EL (cell line): ENCODE measurements at places on chromosomes 6 and 20.

- DNase-seq = no peak
Observed at GRCh38 chr6:99575544-99576227, 7.2 kb upstream of the CCNC start.

DNA sequence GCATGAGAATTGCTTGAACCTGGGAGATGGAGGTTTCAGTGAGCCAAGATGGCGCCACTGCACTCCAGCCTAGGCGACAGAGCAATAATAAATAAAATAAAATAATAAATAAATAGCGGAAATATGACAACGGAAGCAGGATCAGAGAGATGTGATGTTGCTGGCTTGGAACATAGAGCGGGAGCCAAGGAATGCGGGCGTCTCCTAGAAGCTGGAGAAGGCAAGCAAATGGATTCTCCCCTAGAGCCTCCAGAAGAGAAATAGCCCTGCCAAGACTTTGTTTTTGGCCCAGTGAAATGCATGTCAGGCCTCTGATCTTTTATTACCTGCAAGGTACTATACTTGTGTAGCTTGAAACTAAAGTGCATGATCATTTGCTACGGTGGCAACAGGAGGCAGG lies 12.4 kb downstream of the KIAA1755 start:
- DNase-seq = no peak

GRCh38 chr6:101113468-101114260 lies 232.5 kb upstream of the ASCC3 start:
- DNase-seq = no peak

DNA sequence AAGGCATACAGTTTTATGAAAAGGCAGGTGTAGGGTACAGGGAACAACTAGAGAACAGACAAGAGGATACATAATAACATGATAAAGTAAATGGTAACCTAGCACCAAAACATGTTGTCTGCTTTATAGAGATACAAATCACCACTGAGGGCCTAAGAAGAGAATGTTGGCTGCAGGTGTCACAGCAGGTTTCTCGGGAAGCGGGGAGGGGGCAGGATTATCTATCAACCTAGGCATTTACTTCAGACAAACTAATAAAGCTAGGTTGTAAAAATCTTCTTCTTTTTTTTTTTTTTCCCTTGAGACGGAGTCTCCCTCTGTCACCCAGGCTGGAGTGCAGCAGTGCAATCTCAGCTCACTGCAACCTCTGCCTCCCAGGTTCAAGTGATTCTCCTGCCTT lies 22.7 kb downstream of the PIM1 start:
- no peak for DNase-seq

- DNase-seq = no peak
Observed at GRCh38 chr20:1396264-1396663, 3.4 kb upstream of the FKBP1A start.

DNA sequence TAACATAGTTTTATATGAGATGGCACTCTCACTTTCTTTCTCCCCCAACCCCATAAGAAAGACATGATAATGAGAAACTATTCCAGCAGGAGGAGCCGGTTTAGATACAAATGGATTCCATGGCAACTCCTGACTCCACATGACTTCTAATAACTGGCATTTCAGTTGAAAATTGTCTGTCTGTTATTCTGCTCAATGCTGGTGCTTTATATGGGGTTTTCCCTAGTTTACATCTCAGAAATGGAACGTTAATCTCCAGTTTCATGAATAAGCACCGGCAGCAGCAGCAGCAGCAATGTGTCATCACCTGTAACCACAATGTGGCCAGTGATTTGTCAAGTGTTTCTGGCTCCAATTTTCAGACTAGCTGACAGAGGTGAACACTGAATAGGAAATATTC lies 8.0 kb upstream of the SIM1 start:
- DNase-seq = peak; percentile 80

- DNase-seq = no peak
Observed at GRCh38 chr6:156909212-156910010, 132.2 kb downstream of the ARID1B start.

DNA sequence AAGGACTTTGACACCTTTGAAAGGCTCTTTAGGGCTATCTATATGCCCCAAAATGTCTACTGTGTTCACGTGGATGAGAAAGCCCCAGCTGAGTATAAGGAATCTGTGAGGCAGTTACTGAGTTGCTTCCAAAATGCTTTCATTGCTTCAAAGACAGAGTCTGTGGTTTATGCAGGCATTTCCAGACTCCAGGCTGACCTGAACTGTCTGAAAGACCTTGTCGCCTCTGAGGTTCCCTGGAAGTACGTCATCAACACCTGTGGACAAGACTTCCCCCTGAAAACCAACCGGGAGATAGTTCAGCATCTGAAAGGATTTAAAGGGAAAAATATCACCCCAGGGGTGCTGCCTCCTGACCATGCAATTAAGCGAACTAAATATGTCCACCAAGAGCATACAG lies 65.2 kb downstream of the GCNT2 start:
- DNase-seq = no peak

DNA sequence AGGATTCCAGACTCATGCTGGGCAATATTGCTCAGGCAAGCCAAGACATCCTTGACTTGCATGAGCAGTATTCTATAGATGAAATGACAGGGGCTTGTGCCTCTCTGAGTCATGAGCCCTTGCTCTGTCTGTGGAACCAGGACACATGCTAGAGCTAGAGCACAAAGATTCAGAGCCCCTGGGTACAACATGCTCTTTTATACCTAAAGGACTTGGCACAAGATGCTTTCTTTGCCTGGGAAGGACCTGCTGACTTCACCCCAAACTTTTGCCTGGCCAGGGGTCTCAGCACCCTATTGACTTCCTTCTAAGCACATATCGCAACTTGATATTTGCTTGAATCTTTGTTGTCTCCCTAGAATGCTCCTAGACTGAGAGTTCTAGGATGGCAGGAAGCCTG lies 27.4 kb downstream of the TGM6 start:
- no peak for DNase-seq

- DNase-seq = peak; percentile 64
Observed at GRCh38 chr6:29653452-29654038, 3.3 kb upstream of the MOG start.

GRCh38 chr6:125611573-125612344 lies 137.7 kb upstream of the HEY2 start:
- no peak for DNase-seq

- DNase-seq = no peak
Observed at GRCh38 chr6:84583784-84584183, 180.6 kb downstream of the TBX18 start.

DNA sequence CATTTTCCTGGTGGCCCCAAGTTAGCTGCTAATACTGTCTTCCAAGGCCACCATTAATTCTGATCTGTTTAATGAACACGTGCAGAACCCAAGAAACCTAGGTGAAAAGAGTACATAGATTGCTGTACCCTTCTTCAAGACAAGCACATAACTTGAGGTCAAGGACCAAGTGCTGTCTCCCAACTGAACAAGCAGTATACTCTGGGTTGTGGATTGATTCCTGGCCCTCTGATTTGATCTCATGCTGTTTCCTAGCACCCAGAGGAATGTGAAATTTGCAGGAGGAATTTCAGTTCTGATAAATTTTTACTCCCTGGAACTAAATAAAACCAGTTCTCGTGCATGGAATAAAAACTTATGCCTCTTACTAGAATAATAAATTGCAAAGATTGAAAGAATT lies 75.6 kb downstream of the MTFR2 start:
- no peak for DNase-seq

- DNase-seq = no peak
Observed at GRCh38 chr6:101302593-101302992, 90.9 kb upstream of the GRIK2 start.

DNA sequence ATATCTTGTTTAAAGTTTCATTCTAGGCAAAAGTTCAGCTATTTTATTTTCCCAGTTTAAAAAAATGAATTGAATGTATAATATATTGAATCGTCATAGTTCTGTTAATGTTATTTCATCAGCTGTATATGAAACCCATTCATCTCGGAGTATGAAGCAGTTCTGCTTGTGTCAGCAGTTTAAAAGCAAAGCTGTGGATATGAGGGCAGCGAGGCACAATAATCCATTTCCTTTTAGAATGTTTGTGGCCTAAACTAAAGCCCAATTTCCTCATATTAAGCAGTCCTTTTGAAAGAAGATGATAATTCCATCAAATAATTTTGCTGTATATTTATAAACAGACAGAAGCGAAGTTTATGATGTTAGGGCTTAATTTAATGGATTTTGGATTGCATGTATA lies 300.1 kb downstream of the SAMD5 start:
- no peak for DNase-seq

- no peak for DNase-seq
Observed at GRCh38 chr6:136945072-136945471, 23.0 kb downstream of the SLC35D3 start.

- peak; percentile 54 for DNase-seq
Observed at GRCh38 chr6:90537723-90538258, 49.1 kb downstream of the MAP3K7 start.

- DNase-seq = no peak
Observed at GRCh38 chr6:16927205-16927604, 165.9 kb upstream of the ATXN1 start.

- DNase-seq = no peak
Observed at GRCh38 chr6:36731622-36732310, 34.1 kb downstream of the RAB44 start.
